ENCODE measurements at places on chromosomes 11 and 22. TPM values are rescaled to one million over a fixed set of nuclear protein-coding genes. Genes with fewer than 3 reads are reported as not detected.

The OR52E8 gene
- not detected for total RNA-seq

The LGALS1 gene
- total RNA-seq, result 599 TPM

DNA sequence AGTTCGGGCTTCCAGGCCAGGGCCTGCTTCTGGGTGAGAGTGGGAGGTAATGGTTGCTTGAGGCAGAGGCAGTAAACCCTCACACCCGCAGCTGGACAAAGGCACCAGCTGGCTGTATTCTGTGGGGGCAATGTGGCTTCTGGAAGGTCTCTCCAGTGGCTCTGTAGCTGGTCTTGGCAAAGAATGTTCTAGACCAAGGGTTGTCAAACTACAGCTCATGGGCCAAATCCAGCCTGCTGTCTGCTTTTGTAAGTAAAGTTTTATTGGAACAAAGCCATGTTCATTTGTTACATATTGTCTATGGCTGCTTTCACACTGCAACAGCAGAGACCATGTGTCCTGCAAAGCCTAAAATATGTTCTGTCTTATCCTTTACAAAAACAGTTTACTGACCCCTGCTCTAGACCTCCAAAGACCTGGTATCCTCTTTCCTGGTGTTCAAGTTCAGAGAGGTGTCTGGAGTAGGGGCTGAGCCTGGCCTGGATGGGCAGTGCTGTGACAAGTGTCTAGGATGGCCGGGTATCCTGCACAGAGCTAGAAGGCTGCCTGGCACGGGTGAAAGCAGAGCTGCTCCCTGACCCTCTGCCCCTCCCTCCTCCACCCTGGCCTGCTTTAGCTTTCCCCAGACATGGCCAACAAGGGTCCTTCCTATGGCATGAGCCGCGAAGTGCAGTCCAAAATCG, 3.4 kb downstream of the TAGLN start:
- no peak for DNase-seq

DNA sequence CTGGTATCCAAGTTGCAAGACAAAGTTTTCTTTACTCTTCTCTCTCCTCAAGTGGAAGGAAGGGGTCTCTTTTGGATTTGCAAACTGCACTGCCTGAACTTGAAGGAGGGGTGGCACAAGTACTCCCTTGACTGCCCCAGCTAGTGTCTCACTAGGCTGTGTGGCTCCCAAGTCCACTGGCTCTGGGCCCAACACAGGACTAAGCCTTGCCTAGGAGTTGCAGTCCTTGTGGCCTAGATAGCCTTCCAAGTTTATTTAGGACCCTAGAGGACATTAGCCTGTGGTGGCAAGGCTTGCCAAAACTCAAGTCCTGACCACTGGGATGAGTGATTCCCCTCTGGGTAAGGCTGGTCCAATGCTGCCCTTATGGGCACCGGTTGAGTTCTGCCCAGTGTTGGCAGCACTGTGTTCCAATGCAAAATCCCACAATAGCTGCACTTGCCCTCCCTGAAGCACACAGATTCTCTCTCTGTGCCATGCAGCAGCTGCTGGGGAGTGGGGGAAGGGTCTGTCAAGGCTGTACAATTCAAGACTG, 10.2 kb upstream of the WEE1 start:
- no peak for DNase-seq

GRCh38 chr11:117986981-117987574, 884 bp downstream of the IL10RA start:
- DNase-seq, result no peak

DNA sequence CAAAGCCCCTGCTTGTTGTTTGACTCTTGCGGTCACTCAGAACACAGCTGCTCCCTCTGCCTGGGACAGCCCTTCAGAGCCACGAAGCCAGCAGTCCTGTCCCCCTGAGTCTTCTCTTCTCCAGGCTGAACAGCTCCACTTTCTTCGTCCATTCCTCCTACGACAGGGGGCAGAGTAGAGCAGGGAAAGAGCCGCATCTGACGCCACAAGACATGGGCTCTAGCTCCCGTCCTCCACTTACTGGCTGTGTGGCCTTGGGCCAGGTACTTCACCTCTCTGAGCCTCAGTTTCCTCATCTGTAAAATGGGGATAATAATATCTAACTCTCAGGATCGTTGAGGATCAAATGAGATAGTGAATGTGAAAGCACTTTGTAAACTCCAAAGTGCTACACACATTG, 29.9 kb downstream of the CHRDL2 start:
- no peak for DNase-seq
